ENCODE measurements at places on chromosomes 6 and 20.

GRCh38 chr6:112259337-112259675, 4.9 kb upstream of the LAMA4 start:
- DNase-seq, result no peak

DNA sequence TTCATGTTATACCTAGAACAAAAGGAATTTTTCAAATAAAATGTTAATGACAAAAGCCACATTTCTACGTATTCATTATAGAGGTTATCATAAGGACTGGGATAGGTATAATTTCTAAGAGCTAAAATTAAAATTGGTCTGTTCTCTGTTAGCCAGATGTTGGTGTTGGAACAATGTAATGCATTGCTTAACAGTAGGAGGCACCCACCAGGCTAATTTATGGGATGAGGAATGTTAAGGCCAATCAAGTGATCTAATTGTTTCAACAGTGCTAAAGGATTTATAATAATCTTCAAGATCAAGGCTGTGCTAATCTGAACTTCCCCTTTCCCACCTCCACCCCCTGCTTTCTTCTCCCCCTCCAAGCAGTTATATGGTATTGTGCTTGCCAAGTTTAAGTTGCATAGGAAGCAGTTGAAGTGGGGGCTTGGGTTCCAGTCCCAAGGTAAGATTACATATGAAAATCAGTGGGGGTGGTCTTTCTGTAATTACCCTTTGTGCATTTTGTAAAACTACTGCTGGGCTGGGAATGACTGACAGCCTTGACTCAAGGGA, 89.2 kb upstream of the BACH2 start:
- DNase-seq, result no peak

GRCh38 chr6:106256201-106256968, 69.2 kb downstream of the ATG5 start:
- DNase-seq, result no peak

DNA sequence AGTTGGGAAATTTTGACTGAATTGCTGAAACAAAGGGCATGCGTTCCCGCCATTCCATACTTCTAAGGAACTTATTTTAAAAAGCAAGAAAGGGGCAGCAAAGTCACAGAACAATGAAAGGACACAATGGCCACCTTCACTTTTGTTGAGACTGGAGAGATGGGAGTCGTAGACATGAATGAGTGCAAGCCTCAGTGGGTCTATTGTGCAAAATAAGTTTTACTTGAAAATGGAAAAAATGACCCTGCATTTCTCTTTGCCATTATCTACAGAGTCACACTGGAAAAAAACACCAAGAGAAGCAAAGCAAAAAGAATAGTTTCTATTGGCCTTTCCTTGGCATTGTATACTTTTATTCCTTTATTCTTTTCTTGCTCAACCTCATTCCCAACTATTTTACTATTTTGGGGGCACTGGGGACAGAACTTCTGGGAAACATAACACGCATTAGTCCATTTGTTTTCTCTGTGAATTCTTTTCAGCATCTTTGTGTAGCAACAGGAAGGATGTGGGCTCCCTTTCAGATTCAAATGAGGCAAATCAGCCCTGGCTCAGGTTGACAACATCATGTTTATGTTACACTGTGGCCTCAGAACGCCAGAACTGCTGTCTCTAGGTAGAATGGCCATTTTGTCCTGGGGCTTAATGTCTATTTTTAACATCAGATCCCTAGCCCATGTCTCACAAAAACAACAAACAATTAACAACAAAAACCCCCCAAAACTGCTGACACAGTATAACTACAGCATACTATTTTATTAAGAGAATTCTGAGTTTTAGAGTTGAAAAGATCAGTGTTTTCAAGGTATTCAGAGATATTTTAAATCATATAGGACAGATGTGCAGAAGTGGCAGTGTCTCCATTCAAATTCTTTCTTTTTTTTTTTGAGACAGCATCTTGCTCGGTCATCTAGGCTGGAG, 122.2 kb downstream of the FYN start:
- no peak for DNase-seq

DNA sequence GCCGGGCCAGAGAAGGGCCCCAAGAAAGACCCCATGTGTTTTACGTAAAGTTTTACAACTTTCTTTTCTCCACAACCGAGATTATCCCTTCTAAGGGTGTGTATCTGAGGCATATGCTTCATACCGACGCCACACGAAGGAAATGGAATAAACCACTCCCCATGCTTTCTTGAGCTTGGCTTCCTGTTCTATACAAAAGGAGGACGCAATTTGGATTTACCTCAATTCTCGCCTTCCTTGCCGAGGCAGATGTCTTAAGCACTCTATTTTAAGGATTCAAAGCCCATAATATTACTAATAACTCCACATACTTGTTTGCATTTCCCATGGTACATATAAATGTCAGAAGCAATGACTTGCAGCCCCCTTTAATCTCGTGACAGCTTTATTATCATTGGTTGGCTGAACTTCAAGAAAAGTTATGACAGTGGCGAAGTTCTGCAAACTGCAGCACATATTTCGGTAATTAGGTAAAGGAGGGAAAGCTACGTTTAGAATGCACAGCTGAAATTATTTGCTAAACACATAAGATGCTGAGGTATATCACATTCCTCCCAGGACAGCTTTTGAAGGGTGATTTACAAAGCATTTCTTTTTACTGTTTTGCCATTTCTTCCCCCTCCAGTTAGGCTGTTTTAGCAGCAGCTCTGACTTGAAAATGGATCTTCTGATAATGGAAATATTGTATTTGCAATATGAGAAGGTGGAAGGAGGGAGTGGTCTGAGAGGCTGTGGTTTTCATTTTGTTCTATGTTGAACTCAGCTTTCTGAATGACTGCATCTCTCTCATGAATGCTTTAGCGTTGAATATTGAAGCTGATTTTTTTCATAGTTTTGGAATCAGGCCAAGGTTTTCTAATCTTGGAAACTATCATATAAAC, 330.5 kb downstream of the EPHA7 start:
- no peak for DNase-seq

DNA sequence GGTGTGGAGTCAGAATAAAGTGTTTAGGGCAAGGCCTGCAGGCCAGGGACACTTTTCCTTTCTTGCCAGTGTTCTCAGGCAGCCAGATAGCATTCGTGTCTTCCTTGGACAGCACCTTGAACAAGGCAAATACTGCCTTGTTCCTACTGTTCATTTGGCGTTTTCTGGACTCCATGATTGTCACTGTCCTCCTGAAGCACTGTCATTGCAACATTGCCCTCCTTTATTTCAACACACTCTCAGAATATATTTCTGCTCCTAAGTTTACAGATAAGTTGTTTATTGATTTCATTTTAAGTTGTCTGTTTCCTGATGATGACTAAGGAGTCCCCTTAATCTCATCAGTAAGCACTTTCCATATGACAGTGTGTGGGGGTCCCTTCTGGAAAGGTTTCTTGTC, 15.1 kb upstream of the DEF6 start:
- DNase-seq, result no peak

GRCh38 chr6:163585932-163586437, 171.5 kb downstream of the QKI start:
- no peak for DNase-seq

DNA sequence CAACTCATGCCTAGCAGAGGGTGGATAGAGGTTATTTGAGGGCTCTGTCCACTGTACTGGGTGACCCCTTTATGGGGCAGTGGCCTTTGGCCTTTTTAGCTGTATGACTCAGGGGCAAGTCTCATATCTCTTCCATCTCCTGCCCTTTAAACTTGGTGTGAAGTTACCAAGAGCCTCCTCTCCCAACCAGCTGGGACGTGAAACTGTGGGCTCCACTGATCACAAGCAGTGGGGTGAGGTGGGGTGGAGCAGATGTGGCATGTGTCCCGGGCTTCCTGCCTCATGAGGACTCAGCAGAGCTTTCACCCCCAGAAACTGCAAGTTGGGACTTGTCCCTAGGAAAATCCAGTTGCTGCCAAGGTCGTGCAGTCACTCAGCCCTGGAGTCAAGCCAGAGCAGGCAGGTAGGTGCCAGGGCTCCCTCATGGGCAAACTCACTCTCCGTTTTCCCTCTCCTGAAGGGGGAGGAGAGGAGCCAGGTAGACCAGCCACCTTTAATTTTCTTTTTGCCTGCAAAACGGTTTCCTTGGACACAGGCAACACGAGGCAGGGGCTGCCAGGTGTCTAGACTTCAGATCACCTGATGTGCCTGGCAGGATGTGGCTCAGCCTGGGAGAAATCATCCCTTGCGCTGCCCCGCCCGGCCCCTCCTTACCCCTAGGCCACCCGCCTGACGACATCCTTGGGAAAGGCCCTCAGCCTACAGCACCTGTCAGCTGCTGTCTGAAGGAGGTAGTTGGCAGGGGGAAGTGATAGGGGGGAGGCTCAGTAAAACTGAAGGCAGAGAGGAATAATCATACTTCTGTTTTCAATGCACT, 4.0 kb downstream of the CDKN1A start:
- peak; percentile 66 for DNase-seq

- DNase-seq, result no peak
These were observed 242.9 kb downstream of the TBX18 start for GRCh38 chr6:84521511-84521910.

DNA sequence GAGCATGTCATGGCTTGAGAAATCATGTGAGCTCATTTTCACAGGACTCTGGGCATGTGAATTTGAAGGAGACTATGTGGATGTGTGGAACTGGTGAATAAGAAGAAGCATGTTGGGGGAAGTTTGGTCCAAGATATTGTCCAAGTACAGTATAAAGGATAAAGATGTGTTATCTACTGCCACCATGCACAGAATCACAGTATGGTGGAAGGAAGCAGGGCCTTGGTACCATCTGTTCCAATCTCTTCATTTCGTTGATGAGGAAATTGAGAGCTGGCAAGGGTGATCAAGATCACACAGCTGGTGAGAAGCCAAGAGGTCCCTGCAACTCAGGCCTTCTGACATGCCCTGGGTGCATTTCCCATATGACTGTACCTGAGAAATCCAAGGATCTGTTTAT, 31.5 kb upstream of the RIPOR2 start:
- no peak for DNase-seq

DNA sequence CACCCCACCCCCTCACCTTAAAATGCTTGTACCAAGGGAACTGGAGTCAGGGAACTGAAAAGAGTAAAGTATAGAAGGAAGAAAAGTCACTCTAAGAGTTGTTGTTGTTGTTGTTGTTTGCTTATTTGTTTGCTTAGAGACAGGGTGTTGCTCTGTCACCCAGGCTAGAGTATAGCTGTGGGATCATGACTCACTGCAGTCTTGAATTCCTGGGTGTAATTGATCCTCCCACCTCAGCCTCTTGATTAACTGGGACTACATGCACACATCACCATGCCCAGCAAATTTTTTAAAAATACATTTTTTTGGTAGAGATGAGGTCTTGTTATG, 681.6 kb upstream of the GJE1 start:
- no peak for DNase-seq

DNA sequence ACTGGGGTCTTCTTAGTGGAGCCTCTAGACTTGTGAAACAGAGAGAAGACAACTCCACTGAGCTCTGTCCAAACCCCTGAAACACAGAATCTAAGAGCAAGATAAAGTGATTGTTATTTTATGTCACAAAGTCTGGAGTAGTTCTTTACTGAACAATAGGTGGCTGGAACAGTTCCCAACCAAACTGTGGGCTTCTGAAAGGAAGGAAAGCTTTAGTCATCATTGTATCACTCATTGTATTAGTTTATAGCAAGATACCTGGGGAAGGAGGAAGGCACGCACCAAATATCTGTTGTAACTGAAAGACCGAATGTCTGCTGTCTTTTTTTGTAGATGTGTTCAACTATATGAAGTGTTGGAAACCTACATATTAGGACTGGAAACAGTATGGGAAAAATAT, 284.9 kb upstream of the TBX18 start:
- no peak for DNase-seq

GRCh38 chr20:25461786-25462545, 54.5 kb downstream of the GINS1 start:
- no peak for DNase-seq

DNA sequence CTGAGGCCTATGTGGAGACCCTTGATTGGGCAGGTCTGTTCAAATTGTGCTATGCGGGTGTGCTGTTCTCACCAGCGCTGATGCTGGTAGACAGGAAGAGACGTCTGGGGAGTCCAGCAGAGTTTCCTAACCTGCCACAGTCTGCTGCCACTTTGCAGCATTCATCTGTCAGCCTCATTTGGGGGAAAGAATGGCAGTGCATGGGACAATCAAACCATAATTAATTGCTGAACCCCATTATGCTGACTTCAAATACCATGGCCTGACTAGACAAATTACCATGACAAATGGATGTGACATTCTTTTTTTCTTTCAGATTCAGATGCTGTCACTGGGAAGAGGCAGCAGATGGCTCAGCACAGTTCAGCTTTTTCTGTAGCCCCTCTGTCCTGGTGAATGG, 171.4 kb upstream of the SYNDIG1 start:
- DNase-seq, result no peak

DNA sequence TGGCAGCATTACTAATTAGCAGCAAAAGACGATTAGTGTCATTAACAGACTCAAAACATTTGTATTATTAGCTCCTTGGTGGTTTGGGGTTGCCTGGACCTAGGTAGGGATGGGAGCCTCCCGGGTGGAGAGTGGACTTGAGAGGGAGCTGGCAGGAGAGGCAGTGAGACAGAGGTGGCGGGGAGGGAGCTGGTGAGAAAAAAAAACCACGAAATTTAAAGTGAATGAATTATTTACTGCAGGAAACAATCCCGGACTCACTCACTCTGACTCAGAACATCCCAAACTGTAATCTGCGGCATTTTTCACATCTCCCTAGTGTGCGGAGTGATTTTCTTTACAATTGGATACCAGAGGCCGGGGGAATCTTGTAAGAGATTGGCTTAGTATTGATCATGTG, 14.3 kb upstream of the CDH22 start:
- DNase-seq, result no peak

GRCh38 chr20:25032478-25033264, 25.3 kb downstream of the ACSS1 start:
- DNase-seq, result no peak

DNA sequence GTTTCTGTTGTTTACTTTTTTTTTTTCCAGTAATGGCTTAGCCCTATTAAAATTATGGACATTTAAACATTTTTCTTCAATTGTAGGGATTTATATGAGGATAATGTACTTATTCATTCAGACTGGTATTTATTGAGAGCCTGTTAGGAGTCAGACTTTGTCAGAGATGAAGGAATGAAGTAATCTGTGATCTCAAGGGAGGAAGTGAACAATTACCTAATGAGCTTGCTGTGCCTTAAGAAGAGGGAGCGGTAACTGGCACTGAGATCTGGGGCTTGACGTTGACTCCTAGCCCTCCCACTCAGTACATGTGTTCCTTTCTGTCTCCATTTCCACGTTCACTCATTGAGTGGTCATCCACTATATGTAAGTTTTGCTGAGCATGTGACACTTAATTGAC, 12.6 kb downstream of the AFDN start:
- DNase-seq, result no peak

GRCh38 chr6:29705389-29706231, 17.6 kb upstream of the HLA-F start:
- DNase-seq, result no peak
